ENCODE measurements at places on chromosomes 12 and 14.
A peak's percentile ranks its signal among the peaks of the same experiment; 100 is the strongest.

DNA sequence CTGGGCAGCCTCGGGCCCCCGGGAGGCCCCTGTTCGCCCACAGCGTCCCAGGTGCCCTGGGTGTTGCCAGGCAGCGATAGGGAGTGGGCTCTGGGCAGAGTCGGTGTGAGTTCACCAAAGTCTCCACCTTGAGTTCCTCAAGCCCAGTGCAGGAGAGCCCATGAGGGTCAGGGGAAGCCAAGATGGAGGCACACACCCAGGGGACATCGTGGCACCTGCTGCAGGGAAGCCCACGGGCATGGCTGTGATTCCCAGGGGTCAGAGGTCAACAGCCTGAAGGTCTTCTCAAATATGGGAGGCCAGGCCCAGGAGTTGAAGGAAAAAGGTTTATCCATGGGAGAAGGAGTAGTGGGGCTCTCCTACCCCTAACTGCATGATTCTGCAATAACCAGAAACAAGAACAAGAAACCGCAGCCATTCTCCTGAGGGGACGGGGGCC, 148.8 kb downstream of the ADGRD1 start:
- DNase-seq, result no peak

GRCh38 chr12:45557016-45557415, 172.5 kb upstream of the ARID2 start:
- no peak for DNase-seq

- peak; percentile 15 for DNase-seq
Observed at GRCh38 chr12:112381406-112381882, 787 bp downstream of the HECTD4 start.

DNA sequence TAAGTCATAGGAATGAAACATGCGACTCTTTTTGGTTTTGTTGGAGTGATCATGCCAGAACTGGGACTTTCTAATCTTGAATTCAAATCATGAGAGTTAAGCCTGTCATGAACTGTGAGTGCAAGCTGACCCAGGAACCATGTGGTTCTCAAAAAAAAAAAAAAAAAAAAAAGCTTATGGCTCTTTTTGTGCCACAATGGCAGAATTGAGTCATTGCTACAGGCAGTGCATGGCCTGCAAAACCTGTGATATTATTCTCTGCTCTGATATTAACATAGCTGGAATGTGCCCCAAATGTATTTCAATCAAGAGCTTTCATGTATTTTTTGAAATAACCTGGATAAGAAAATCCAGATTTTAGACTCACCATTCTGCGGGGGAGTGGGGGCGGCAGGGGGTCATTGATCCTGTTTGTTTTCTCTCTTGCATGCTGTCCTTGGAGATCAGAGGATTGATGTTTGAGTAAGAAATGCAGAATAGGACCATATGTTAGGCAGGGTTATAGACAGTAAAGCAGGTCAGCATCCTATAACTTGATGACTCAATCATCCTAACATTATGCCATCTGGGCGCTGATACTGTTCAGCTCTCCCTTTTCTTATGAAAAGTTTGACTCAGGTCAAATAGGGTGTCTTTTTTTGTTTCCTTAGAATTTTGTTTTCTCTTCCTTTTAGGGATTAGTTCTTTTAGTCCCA, 797.4 kb downstream of the DIO2 start:
- no peak for DNase-seq

- no peak for DNase-seq
Observed at GRCh38 chr12:25972783-25973182, 14.3 kb downstream of the RASSF8 start.

Data from stimulated activated CD4-positive, alpha-beta T cell treated with anti-CD3 and anti-CD28 coated beads, Interleukin-1b, Interleukin-23, amount 100 ng/mL, for 4 hours (primary cell).